ENCODE measurements at places on chromosomes 16 and 17.
A peak's percentile ranks its signal among the peaks of the same experiment; 100 is the strongest.

GRCh38 chr16:77564791-77565390 lies 130.1 kb upstream of the ADAMTS18 start:
- DNase-seq: no peak

DNA sequence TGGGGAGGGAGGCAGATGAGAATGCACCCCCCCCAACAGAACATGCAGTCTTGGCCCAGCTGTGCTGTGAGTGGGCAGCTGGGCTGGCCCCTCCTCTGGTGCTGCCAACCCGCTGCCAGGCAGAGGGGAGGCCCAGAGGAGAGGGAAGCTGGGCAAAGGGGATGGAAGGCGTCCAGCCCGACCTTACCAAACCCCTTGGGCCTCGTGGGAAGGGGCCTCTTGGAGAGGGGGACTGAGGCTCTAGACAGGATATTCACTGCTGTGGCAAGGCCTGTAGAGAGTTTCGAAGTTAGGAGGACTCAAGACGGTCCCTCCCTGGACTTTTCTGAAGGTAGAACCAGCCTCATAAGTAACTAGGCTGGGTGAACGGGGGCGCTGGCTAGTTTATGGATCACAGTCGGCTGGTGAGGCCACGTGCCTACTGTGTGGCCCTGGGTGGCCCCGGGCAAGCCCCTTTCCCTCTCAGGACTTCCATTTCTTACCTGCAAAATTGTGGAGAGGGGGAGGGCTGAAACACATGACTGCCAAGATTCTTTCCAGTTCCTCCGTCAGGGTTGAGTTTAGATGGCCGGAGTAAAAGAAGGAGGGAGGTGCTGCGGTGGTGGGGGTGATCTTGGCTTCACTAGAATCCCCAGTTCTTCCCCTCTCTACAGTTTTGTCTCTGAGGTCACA lies 857 bp upstream of the STAT5A start:
- DNase-seq: peak; percentile 85

GRCh38 chr17:11996722-11997146 lies 541 bp downstream of the ZNF18 start:
- DNase-seq: no peak

GRCh38 chr16:81487301-81487720 lies 42.7 kb downstream of the CMIP start:
- no peak for DNase-seq

GRCh38 chr16:54654429-54654828 lies 276.2 kb upstream of the IRX5 start:
- no peak for DNase-seq

- no peak for DNase-seq
Measured at GRCh38 chr17:56690441-56691291, 97.2 kb downstream of the NOG start.

DNA sequence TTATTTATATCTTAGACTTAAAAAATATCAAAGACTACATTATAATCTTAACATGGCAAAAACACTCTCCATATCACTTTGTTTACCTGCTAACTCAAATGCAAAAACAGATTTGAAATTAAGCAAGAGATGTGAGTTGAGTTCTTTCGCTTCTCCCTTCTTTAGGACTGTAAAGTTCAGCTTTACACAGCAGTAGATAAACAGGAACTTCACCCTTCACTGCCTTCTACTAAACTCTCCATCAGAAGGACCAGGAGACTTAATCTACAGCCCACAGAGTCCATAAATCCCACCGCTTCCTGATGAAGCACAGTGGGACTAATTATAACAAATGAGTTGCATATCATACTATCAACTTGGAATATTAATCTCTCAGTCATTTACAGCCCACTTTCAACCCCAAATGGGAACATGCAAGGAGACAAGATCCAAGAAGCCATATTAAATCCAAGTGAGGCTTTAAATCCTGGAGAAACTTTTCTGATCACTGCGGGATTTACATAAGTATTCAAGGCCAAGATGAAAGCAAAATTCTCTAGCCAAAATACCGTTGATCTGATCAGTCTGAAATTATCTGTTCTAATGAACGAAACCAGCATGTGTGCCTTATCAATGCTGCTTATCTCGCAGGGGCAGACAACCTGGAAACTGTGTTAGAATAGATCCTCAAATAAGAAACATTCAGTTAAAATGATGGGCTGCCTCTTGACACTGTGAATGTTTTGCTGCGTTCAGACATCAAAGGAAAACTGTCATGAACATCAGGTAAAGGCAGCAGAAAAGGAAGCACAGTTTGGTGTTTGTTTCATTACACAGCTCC lies 1.6 kb downstream of the AMFR start:
- no peak for DNase-seq

GRCh38 chr17:54153423-54153822 lies 330.7 kb downstream of the KIF2B start:
- no peak for DNase-seq

DNA sequence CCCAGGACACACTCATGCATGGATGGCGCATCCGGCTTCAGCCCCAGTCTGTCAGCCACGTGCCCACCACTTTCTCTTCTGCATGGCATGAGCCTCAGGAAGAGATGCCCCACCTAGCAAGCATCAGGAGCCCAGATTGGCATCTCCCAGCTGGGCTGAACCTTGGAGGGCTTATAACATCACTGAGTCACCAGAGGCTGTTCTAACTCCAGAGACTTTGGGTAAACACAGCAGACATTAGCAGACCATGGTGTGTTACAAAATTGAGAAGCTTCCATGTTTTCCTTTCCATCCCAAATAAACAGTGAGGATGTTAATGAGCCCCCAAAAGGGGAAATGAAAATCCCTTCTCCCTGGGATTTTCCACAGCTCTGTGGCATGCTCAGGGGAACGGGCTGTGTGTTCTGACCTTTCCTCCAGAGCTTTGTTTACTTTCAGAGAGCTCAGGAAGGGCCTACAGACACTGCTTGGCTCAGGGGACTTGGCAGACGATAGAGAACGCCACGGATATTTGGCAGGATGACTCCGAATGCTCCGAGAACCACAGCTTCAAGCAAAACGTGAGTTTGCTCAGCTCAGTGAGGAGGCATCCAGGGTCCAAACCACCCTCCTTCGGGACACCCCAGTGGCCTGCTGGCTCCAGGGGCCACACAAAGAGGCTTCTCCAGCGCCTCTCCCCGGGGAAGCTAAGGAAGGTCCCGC lies 16.5 kb downstream of the GLP2R start:
- DNase-seq: no peak

DNA sequence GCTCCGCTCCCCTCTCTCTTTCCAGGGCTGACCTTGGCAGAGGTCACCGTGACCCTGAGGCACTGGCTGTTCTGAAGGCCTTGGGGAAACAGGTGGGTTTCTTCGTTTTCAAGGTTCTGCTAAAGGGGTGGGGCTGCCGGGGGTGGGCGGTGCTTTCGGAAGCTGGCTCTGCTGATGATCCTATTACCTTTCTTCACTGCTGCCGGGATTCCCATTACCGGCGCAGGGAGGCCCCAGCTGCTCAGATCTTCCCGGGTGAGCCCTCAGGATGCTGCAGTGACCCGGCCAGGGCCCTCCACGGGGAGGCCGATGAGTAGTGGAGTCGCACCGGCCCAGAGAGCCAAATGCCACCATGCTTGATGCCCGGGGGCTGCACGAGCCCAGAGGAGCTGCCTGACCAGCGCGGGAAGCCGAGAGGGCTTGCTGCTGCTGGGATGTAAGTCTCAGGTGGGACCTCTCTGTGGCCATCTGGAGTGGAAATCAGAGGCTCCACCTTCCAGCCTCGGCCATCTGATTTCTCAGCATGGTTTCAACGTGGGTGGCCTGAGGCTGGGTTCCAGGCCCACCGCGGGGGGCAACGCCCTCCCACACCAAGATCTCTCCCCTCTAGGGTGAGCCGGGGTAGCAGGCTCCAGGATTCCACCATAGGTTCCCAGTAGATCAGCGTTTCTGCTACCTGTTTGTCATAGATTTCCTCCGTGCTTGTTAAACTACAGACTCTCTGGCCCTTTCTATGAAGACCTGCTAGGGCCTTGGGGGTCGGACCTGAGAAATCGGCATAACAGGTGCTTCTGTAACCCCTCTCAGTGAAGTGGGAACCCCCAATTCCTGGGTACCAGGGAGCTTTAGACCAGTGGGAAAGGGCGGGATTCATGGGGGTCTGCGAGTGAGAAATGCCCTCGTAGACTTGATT lies 21.6 kb upstream of the ADCY7 start:
- DNase-seq: no peak

DNA sequence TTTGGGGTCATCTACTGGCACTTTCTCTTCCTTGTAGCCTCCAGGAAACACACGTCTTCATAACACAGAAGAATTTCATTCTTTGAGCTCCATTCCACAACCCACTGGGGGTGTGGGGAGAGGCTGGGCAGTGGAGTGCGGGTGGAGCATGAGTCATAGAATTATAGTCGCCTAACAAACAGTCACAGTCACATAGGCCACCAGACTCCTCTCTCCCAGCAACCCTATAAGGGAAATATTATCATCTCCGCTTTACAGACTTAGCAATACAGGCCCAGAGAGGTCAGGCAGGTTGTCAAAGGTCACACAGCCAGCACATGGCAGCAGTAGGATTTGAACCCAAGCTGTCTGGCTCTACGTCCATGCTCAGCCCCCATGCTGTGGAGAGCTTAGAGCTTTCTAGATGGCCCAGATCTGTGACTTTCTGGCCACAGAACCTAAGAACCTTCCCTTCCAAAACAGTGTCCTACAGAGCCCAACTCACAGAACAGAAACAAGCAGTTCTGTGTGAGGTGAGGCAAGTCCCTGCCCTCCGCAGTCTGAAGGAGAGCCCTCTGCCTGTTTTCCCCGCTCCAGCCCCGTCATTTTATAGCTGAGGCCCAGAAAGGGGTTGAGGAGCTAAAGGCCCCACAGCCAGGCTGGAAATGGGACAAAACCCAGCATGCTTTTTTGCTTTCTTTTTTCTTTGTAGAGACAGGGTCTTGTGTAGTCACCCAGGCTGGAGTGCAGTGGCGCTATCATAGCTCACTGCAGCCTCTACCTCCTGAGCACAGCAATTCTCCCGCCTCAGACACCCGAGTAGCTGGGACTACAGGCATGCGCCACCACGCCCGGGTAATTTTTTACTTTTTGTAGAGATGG lies 10.7 kb upstream of the LITAF start:
- DNase-seq: no peak

DNA sequence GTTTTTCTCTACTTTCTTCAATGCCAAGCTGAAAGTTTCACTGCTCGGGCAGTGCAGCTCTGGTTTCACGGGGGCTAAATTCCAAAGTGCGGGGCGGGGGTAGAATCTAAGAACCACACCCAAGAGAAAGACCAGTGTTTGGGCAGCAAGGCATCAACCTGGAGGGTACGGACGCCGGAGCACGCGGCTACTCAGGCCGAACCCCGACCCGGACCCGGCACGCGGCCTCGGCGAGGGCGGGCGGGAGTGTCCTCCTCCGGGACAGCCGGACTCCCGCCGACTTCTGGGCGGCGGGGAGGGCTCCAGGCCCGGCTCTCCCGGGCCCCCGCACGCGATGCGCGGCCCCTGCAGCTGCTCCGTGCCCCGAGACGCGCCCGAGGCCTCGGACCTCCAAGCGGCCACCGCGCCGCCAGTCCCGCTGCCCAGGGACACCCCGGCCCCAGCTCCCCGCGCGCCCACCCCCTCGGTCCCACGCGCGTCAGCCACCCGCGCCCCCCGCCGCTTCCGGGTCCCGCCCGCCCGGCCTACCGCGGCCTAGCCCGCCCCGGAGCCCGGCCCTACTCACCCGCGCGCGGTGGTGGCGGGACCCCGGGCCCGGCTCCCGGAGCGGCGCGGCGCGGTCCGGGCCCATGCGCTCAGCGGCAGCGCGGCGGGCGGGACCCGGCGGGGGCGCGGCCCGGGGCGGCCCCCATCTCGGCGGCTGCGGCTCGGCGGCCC lies 561 bp downstream of the AXIN1 start:
- DNase-seq: no peak

- DNase-seq: no peak
Measured at GRCh38 chr17:9906616-9907015, 1.5 kb upstream of the RCVRN start.

DNA sequence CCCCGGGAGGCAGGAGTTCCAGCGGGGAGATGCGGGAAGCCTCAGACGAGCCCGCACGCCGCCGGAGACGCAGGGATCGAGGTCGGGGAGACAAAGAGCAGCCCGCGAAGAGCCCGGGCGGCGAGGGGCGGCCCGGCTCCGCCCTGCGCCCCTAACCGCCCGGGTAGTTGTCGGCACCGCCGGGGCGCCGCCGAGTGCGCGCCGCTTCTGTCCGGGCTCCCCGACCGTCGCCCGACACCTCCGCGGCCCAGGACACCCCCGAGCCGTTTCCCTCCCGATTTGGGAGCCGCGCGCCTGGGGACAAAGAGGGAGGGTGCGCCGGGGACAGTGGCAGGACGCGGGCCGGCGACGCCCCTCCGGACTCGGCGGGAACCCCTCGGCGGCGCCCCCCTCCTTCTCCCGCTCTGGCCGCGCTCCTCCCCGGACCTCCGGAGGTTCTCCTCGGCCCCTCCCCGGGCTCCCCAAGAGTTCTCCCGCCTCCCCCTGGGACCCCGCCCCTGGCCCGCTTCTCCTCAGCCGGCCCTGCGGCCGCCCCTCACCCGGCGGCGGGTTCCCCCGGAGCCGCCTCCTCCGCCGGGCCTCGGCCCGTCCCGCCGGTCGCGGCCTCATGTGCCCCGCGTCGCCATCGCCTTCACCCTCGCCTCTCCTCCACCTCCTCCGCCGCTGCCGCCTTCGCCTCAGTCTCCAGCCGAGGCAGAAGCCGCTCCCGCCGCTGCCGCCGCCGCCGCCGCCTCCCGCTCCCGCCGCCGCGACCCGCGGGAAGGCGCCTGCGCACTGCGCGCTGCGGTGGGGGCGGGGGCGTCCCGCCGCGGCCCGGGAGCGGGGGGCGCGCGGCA lies at the start of gene GJC1:
Gene GJC1, minus strand, starts transcription at position 765 of the 836 bp plus-strand sequence. CDS start 24,470 bp downstream, outside the sequence.
- peak; percentile 62 for DNase-seq

DNA sequence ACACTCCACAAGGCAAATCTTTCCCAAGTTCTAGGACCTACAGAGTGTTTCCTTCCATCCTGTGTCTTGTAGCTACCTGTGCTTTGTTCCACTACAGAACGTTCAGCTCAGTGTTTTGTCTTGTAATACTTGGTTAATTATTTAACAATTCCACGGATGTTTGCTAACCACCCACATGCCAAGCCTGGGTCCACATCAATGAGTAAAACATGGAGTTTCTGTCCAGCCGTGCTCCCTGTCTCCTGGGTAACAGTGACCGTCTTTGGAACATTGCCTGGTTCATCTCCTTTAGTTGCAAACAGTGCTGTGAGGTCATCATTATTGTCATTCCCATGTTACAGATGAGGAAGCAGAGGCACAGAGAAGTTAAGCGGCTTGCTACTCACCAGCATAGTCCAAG lies 41.3 kb downstream of the IRF8 start:
- DNase-seq: no peak

- DNase-seq: no peak
Measured at GRCh38 chr17:10579270-10579669, 29.8 kb upstream of the MYH2 start.

DNA sequence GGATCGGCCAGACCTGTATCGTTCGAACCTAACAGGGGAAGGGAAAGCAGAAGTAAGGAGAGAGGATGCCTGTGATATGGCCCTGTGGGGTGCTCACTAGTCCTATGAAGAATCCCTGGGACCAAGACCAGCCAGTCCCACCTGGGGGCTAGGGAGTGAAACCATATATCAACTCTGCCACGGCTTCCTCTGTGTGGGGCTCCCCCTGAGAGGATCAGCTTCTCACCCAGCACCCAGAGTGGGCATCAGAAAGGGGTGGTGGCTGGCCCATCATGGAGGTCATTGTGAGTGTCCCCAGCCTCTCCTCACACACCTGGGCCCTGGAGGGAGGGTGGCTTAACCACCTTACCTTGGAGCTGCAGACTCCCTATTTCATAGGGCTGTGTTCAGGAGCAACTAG lies 30.1 kb upstream of the SREBF1 start:
- no peak for DNase-seq

GRCh38 chr17:41865596-41865893 lies 322 bp upstream of the KLHL11 start:
- no peak for DNase-seq

Measured in stimulated activated effector memory CD8-positive, alpha-beta T cell treated with anti-CD3 and anti-CD28 coated beads, Interleukin-12 subunit alpha, Interleukin-12 subunit beta, amount 100 ng/mL, for 72 hours (primary cell).